ENCODE measurements at places on chromosomes 1 and 21. TPM values are rescaled to one million over a fixed set of nuclear protein-coding genes. Genes with fewer than 3 reads are reported as not detected.

The C1orf185 gene
- not detected for total RNA-seq

The TSACC gene
- not detected for total RNA-seq

The LCE1F gene
- not detected for total RNA-seq

The ERICH3 gene
- not detected for total RNA-seq

The TSHB gene
- not detected for total RNA-seq

The SAMSN1 gene
- not detected for total RNA-seq

The IGFN1 gene
- not detected for total RNA-seq

The LCE3E gene
- total RNA-seq = not detected

The RXRG gene
- not detected for total RNA-seq

The INAVA gene
- not detected for total RNA-seq

The C1orf146 gene
- not detected for total RNA-seq

The HFM1 gene
- 0.83 TPM for total RNA-seq

The LRRC39 gene
- total RNA-seq = 0.36 TPM

The TAS1R2 gene
- total RNA-seq = not detected

The FMO2 gene
- under 0.01 TPM for total RNA-seq

The FCRL1 gene
- not detected for total RNA-seq

The PSMG1 gene
- 51.1 TPM for total RNA-seq

The DCST1 gene
- total RNA-seq = not detected

The WNT3A gene
- not detected for total RNA-seq

The GJA8 gene
- total RNA-seq = not detected

The MPL gene
- total RNA-seq = not detected

The KRTAP11-1 gene
- total RNA-seq = not detected

The NRIP1 gene
- 73.8 TPM for total RNA-seq

The SLAMF6 gene
- total RNA-seq = not detected

The ANKRD45 gene
- not detected for total RNA-seq

The PIK3R3 gene
- total RNA-seq = 9.9 TPM

Measured in IMR-90 (cell line).